ENCODE measurements at places on chromosomes 11 and 22.
A peak's percentile ranks its signal among the peaks of the same experiment; 100 is the strongest.

DNA sequence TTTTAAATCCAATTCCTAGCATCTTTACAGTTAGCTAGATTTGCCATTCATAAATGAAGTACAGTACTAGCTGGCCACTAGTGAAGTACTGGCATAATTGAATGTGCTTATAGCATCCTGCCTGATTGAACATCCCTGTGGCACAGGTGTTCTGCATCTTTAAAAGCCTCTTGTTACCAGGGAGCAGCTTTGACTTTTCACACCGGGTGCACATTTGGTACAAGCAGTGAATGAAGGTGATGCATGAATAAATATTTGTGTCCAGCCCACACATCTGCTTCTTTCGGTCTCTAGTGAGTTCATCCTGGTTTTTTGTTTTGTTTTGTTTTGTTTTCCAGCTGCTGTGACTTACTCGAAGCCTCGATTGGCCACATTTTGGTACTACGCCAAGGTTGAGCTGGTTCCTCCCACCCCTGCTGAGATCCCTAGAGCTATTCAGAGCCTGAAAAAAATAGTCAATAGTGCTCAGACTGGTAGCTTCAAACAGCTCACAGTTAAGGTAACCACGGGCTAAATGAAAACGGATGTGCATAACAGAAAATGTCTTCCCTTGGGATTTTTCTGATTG, 5.3 kb downstream of the ATP5MG start:
- no peak for DNase-seq
- no peaks in the 10 kb centered on the region for H3K36me3 ChIP-seq
- H3K4me3 ChIP-seq: no peak overlapping the region
- no peak overlapping the region for H3K27ac ChIP-seq
- peaks cover 43% of the 10 kb centered on the region for H3K4me1 ChIP-seq
- no peaks in the 10 kb centered on the region for H3K27me3 ChIP-seq

- no peak for DNase-seq
- peaks cover 22% of the 10 kb centered on the region for H3K4me1 ChIP-seq
- peak overlapping the region; percentile 64 for H3K4me3 ChIP-seq
- peak overlapping the region; percentile 96 for H3K27ac ChIP-seq
- no peaks in the 10 kb centered on the region for H3K36me3 ChIP-seq
Observed at GRCh38 chr11:67118181-67118766, 789 bp upstream of the KDM2A start.

DNA sequence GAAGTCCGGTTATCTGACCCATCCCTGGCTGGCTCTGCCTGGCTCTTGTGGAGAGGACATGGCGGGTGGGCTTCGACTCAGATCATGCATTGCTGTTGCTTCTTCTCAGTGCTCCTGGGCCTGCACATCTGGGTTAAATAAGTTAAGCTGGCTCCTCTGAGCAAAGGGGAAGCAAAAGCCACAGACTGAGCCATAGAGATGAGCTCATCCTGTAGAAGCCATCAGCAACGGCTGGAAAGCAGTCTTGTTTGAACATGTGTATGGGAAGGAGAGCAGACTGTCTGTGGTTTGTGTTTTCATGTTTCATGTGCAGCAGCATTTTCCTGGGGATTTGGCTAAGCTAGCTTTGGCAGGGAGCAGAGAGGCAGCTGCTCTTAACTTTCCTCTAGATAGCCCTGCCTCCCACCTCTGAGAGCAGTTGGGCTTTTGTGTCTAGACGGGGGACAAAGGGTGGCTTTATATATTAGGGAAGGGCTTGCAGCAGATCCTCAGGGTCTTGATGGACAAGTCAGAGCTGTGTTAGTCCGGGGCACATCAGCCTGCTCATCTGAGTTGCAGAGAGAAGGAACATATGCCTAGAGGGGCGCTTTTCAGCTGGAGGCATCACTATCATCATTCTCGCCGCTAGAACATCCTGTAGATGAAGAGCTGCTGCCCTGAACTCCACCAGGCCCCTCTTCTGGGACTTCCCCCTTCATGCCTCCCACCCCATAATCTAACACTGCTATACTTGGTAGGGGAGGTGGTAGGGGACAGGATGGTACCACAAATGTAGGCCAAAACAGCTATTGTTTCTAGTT, 14.9 kb downstream of the DCPS start:
- H3K36me3 ChIP-seq: no peaks in the 10 kb centered on the region
- peak overlapping the region; percentile 34 for H3K4me3 ChIP-seq
- H3K27me3 ChIP-seq: no peaks in the 10 kb centered on the region
- H3K27ac ChIP-seq: peak overlapping the region; percentile 86
- DNase-seq: no peak
- peaks cover 30% of the 10 kb centered on the region for H3K4me1 ChIP-seq

DNA sequence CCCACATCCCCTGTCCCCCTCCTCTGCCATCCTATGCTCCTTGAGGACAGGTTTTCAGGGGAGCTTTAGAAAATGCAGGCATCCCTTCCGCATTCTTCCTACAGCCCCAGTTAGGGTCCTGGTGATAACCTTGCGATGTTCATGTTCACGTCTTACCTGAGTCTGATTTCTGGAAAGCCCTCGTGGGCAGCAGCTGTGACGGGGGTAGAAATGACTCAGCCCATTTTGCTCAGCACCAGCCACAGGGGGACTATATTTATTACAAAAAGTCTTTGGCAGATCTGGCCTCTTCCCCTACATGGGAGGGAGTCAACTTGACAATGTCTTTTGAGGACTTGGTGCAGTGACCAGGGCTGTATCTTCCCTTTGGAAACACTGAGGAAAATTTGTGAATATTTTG, 12.3 kb downstream of the PKNOX2 start:
- DNase-seq: no peak
- no peak overlapping the region for H3K4me3 ChIP-seq
- H3K4me1 ChIP-seq: no peaks in the 10 kb centered on the region
- no peak overlapping the region for H3K27ac ChIP-seq
- H3K27me3 ChIP-seq: no peaks in the 10 kb centered on the region
- H3K36me3 ChIP-seq: no peaks in the 10 kb centered on the region

GRCh38 chr11:69442012-69442806, 39.3 kb upstream of the LINC01488 start:
- no peak overlapping the region for H3K4me3 ChIP-seq
- no peaks in the 10 kb centered on the region for H3K36me3 ChIP-seq
- H3K27me3 ChIP-seq: no peaks in the 10 kb centered on the region
- no peak for DNase-seq
- H3K4me1 ChIP-seq: peaks cover 33% of the 10 kb centered on the region
- peak overlapping the region; percentile 72 for H3K27ac ChIP-seq

DNA sequence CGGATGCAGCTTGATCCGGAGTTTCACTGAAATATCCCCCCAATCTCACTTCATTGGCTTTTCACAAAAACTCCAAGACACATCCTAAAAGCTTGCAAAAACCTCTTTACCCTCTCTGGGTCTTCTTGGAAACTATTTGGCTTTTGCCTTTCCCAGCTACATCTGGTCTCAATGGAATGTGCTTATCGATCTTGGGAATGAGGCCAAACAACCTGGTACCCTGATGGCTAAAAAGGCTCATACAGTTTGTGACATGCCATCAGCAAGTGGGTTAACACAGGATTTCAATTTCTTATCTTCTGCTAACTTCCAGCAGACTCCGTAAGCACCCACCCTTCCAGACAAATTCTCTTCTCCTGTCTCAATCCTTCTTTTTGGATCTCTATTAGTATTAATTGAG, 45.9 kb upstream of the TEAD1 start:
- H3K36me3 ChIP-seq: no peaks in the 10 kb centered on the region
- H3K4me3 ChIP-seq: no peak overlapping the region
- H3K27me3 ChIP-seq: no peaks in the 10 kb centered on the region
- H3K4me1 ChIP-seq: no peaks in the 10 kb centered on the region

DNA sequence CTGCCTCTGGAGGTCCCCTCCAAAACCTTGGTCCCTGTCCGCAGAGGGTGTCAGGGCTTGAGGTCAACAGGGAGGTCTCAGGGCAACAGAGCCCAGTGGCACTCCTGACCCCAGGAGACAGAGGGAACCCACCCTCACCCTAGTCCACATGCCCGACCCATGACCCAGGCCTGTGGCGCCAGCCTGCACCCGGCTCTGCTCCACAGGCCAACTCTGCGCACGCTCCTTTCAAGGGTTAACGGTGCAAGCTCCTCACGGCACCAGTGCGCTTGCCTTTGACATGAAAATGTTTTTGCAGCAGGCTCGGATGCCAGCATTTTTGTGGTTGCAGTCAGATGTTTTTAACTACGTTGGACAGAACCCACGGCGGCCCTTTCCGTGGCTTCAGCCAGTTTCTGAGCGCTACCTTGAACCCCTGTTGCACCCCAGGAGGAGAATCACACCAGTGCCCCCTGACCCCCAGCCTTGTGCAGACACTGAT, 68.6 kb downstream of the CDKN1C start:
- H3K27ac ChIP-seq: peak overlapping the region; percentile 29
- no peak overlapping the region for H3K4me3 ChIP-seq
- peaks cover 25% of the 10 kb centered on the region for H3K4me1 ChIP-seq

DNA sequence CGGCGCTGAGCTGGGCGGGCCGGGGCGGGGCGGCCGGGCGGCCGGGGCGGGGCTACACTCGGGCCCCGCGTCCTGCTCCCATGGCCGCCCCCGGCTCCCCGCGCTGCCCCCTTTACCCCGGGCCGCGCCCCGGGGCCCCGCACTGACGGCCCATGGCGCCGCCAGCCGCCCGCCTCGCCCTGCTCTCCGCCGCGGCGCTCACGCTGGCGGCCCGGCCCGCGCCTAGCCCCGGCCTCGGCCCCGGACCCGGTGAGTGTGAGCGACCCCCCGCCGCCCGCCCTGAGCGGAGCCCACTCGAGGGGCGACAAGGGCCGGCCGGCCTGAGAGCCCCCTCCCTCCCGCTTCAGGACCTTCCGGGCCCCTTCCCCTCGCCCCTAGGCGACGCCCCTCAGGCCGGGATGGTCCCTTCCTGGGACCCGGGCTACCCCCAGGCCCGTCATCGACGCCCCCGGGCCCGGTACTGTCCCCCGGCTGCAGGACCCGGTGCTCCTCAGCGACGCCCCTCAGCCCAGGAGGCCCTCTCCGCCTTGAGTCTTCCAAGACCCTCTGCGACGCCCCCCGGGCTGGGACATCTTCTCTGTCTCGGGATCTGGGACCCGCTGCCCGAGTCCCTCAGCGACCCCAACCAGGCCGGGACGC, at the start of gene KREMEN1:
Gene KREMEN1 (plus strand): TSS at position 57 of the 639 bp plus-strand sequence. CDS start 96 bp downstream, at position 153.
- H3K27ac ChIP-seq: peak within 1 kb of the TSS; percentile 84
- no peaks in the 10 kb centered on the region for H3K36me3 ChIP-seq
- DNase-seq: no peak
- H3K4me3 ChIP-seq: peak within 1 kb of the TSS; percentile 82
- H3K27me3 ChIP-seq: no peaks in the 10 kb centered on the region

DNA sequence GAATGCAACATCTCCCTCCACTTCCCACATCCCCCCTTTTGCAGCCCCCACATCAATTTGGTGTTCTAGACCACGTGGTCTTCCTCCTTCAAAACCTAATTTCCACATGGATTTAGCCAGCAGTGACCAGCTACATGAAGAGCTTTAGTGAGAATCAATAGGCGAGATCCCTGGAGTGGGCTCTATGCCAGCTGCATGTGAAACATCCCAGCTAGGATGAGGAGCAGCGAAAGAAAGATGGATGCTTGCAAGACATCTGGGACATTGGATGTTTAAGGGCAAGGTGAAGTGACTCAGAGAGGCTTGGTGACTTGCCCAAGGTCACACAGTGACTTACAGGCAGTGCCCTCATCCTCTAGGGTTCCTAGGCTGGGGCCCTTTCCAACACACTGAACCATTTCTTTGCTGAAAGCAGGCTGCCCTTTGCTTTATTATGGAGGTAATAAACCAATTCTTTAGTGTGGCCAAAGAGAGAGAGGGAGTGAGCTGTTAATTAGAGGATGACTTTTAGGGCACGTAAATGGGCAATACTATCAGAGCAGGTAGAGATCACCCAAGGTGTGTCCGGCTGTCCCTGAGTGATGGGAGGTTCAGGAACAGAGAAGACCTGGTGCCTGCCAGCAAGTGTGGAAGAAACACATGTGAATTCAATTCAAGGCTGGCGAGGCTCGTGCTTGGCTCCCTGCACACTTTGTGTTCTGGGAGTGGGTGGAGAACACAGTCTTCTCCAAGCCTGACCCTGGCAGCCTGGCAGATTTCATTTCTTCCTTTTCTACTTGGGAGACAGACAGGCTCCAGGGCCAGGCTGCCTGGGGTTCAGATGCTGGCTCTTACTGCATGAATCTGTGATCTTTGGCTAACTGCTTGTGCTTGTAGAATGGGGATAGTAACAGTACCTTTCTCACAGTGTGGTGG, 24.0 kb downstream of the TSPAN18 start:
- no peaks in the 10 kb centered on the region for H3K36me3 ChIP-seq
- H3K4me1 ChIP-seq: peaks cover 37% of the 10 kb centered on the region
- H3K27me3 ChIP-seq: no peaks in the 10 kb centered on the region
- H3K4me3 ChIP-seq: no peak overlapping the region
- DNase-seq: no peak

- H3K36me3 ChIP-seq: peaks cover 40% of the 10 kb centered on the region
- H3K27me3 ChIP-seq: no peaks in the 10 kb centered on the region
- H3K4me3 ChIP-seq: no peak overlapping the region
- DNase-seq: no peak
Observed at GRCh38 chr22:24333301-24333700, 62.7 kb downstream of the SPECC1L start.

DNA sequence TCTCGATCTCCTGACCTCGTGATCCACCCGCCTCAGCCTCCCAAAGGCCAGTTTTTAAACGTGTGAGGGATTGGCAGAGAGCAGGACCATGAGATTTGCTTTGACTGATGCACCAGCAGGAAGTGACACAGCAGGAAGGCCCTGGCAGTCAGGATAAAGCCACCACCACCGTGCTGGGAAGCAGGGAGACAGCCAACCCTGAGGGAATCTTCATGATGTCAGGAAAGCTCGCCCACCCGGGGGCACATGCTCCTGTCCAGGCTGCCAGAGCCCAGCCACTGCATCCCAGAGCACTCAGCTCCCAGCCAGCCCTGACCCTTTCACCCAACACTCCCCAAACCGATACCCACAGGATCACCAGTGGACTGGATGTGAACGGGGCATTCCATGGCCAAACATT, 6.1 kb downstream of the TUBGCP6 start:
- no peaks in the 10 kb centered on the region for H3K36me3 ChIP-seq
- H3K27me3 ChIP-seq: no peaks in the 10 kb centered on the region
- H3K4me1 ChIP-seq: peaks cover 34% of the 10 kb centered on the region
- no peak overlapping the region for H3K27ac ChIP-seq
- DNase-seq: no peak

GRCh38 chr11:66815646-66816045, 27.6 kb upstream of the RCE1 start:
- H3K4me3 ChIP-seq: no peak overlapping the region
- DNase-seq: no peak
- H3K27ac ChIP-seq: no peak overlapping the region
- no peaks in the 10 kb centered on the region for H3K27me3 ChIP-seq

DNA sequence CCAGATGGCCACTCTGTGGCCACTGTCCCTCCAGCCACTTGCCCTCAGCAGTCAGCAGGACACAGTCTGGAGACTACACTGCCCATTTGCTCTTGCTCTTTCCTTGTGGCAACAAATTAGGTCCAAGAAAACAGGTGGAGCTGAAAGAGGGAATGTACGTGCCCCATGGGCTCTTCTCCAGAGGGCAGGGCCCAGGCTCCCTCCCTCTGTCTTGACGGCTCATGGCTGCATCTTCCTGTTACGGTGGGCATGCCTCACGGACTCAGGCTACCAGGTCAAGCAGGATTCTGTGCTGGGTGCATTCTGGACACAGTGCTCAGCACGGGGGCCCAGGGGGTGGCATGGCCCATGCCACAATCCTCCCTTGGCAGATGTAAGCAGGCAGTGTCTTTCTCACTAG, 71.3 kb downstream of the MED15 start:
- no peak for DNase-seq
- peaks cover 29% of the 10 kb centered on the region for H3K4me1 ChIP-seq
- H3K36me3 ChIP-seq: peaks cover 56% of the 10 kb centered on the region
- no peak overlapping the region for H3K27ac ChIP-seq
- no peaks in the 10 kb centered on the region for H3K27me3 ChIP-seq
- no peak overlapping the region for H3K4me3 ChIP-seq
